Osteocyte (in vitro differentiated cells): ENCODE measurements at places on chromosomes 13 and 19.

GRCh38 chr13:47917022-47917574 lies 84.0 kb downstream of the SUCLA2 start:
- no peak for DNase-seq

DNA sequence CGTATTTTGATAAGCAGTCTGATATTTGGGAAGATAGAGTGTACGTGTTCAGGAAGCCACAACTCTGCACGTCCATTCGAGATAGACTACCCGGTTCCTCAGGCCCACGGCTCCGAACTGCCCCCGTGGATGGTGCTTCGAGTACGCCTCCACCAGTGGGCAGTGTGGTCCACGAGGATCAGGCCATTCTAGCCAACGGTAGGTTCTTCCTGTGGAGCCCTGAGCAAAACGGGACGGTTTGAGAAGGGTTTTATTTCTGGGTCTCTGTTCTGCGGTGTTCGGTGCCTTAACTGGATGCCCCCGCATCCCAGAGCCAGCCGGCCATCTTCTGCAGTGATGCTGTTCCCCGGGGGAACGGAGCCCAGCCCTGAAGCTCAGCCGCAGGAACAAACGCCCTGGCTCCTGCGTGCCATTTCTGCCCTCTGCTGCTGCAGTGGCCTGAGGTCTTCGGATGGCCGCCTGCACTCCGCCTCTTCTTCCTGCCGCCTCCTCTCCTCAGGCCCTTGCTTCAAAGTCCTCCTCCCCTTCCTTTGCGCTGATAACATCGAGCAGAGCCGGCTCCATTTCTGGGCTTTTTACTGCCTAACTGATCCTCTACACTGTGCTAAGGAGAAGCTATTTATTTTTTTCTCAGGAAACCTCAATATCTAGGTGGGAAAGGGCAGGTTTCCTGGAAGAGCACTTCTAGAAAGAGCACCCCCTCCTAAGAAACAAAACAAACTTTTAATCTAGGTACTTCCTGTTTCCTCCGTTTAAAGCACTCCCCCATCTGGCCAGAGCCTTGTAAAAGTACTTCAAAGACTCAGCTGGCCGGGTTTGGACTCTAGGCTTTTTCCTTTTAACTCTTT lies 36.2 kb upstream of the SLC46A3 start:
- peak; percentile 79 for DNase-seq

GRCh38 chr13:104043184-104043583 lies 977.0 kb upstream of the SLC10A2 start:
- DNase-seq = no peak

GRCh38 chr19:51439021-51439465 lies 19.2 kb downstream of the SIGLEC8 start:
- no peak for DNase-seq

GRCh38 chr19:49690656-49691242 lies at the start of gene CPT1C:
Gene CPT1C, plus strand, starts transcription at chr19:49691116. Its CDS starts 1,137 bp downstream, at chr19:49692253.
- DNase-seq = peak; percentile 91

GRCh38 chr13:110319774-110320509 lies 12.9 kb downstream of the COL4A2 start:
- DNase-seq = no peak

- no peak for DNase-seq
Observed at GRCh38 chr13:40982772-40983171, 36.3 kb downstream of the ELF1 start.

- no peak for DNase-seq
Observed at GRCh38 chr13:96216543-96216942, 126.6 kb downstream of the HS6ST3 start.

DNA sequence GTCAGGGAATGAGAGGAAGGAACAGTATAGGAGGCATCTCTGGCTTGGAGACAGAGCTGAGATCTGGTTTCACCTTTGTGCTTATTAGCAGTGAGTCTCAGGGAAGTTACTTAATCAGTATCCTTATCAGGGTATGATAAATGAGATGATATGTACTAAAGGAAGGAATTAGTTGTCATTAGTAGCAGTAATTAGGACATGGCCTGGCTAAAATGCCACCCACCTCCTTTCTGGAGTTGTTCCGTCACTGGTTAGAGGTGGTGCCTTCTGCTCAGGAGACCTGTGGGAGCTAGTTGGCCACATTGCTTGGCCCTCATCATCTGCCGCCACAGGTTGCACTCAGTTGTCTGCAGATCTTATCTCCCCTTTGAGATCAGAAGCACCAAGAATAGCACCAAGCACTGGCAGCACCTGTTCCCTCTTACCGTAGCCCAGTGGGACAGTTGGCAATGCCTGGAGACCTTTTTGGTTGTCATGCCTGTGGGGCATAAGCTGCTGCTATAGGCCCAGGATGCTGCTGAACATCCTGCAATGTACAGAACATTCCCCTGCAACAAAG lies 4.7 kb downstream of the GPATCH1 start:
- DNase-seq = no peak

DNA sequence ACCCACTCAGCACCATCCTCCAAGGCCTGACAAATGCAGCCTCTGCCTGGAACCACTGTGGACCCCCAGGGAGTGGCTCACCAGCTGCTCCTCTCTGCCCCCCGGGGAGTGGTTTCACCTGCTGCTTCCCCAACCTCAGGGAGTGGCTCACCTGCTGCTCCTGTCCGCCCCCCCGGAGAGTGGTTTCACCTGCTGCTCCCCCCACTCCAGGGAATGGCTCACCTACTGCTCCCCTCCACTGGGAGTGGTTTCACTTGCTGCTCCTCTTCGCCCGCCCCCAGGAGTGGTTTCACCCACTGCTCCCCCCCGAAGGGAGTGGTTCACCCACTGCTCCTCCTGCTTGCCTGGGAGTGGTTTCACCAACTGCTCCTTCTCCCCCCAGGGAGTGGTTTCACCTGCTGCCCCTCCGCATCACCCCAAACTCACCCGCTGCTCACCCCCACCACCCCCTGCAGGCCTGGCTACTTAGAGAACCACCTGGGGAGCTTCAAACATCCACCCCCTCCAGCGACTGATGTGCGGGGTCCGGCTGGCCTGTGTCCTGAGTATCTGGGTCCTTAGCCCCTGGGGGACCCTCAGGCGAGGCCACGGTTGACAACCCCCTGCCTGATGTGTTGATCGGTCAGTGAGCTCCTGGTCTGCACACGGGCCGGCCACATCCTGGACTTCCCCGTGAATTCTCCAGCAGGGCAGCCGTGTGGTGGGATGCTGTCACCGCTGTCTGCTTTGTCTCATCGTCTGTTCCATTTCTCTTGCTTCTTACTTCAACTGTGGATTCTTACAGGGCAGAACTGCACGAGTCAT lies 14.6 kb upstream of the TMEM255B start:
- no peak for DNase-seq

GRCh38 chr19:50312967-50313811 lies 16.0 kb downstream of the KCNC3 start:
- DNase-seq = no peak

GRCh38 chr19:11087870-11088505 lies 1.3 kb upstream of the LDLR start:
- DNase-seq = no peak

GRCh38 chr19:2419754-2420153 lies 7.6 kb downstream of the TIMM13 start:
- no peak for DNase-seq

- DNase-seq = no peak
Observed at GRCh38 chr19:5046339-5047039, 77.6 kb downstream of the KDM4B start.

DNA sequence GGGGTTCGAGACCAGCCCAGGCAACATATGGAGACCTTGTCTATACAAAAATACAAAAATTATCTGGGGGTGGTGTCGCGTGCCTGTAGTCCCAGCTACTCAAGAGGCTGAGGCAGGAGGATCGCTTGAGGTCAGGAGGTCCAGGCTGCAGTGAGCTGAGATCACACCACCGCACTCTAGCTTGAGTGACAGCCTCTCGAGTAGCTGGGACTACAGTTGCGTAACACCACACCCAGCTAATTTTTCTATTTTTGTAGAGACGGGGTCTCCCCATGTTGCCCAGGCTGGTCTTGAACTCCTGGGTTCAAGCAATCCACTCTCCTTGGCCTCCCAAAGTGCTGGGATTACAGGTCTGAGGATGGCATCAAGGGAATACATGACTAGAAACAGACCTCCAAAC lies 30.8 kb upstream of the MUC16 start:
- no peak for DNase-seq

DNA sequence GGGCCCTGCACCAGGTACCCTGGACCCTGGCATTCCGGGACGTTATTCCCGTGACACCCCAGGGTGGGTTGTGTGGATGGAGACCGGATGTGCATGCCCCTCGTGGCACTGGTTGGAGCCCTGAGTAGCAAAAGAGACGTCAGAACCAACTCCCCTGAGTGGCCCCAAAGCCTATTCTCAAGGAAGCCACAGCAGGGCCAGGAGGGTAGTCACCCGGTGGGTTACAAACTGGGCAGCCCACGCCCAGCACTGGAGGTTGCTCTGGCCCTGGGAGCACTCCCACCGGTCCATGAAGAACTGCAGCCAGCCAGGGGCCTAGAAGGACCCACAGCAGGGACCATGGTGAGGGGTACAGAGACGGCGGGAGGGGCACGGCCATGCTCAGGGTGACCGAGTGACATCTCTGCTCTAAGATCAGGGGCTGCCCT lies 7.5 kb downstream of the KLF16 start:
- no peak for DNase-seq

DNA sequence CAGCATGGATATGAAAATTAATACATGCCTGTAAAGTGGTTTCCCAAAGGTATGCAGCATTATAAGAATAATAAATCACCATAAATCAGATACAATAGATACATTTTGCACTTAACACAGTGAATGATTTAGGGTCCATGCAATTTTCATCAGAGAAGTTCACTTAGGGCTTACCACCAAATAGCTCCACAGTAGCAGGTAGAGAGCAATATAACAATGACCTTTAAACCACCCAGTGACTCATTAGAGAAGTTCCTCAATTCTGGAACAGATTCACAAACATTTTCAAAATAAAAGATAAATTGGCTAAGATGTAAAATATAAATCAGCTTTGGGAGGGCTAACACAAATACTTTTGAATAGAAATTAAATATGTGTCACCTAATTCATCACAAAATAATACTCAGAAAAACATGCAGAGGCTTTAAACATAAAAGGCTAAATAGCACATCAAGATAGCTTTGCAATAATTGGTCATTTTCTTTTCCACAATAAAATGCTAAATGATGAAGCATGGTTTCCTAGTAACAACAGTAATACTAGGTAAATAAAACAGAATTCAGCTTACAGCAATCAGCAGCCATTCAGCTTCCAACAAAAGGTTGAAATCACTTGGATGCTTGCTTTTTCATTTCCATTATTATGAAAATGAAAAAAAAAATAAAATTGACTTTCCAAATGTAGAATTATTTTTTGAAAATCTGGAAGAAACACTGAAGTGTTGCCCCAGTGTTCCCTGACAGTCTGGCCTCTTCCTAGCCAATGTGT lies 84.3 kb upstream of the NBEA start:
- DNase-seq = no peak

- DNase-seq = no peak
Observed at GRCh38 chr13:89061821-89062220, 1390.7 kb downstream of the SLITRK5 start.

GRCh38 chr13:109577191-109577700 lies 209.1 kb downstream of the IRS2 start:
- DNase-seq = no peak

- DNase-seq = no peak
Observed at GRCh38 chr13:80336776-80337287, 4.1 kb downstream of the SPRY2 start.

DNA sequence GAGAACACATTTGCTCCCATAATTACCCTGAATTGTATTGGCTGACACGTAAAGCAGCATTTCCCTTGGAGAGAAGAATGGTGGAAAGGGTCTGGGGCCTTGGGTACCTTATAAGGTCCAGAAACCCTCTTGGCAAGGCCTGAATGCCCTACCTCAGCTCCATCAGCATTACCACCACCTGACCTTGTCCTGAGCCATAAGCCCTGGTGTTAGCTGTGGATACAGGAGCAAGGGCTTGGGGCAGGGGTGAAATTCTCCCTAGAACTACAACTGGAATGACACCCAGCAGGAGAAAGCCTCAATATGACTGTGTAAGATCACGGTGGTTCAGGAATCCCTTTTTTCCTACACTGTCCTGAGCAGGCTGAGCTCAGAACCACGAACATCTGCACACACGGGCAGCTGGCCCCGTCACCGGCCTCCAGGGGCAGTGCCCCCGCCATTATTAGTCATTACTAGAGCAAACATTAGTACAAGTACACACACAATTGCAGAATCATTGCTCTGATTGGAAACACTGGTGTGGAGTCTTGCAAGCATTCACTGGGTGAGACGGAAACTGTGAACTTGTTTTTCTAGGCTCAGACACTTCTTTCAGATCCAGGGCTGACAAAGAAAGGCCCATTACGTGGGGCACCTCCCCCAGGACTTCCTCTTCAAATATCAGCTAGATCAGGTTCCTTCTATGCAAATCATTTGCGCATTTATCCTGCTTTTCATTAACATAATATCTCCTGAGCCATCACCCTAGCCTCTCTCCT lies 26.8 kb upstream of the MTIF3 start:
- peak; percentile 64 for DNase-seq

DNA sequence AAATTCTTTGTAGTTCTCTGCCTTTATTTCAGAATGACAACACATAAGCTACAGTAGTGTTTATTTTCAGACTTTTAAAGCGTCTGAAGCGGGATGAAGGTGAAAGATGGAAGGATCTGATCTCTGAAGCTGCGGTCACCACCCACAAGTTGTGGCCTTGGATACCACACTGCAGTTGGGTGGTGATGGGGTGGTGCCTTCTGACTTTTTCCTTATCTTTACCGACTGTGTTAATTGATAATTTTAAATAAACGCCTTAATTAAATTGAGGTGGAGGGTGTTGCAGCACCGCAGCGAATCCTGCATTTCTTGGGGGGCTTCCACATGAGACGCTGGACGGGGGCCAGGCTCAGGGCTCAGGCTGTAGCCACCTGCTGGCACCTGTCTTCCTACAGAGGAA lies 1.3 kb downstream of the TFDP1 start:
- DNase-seq = peak; percentile 21
